CD4-positive, CD25-positive, alpha-beta regulatory T cell (primary cell): ENCODE measurements at places on chromosomes 3 and 15. TPM values are rescaled to one million over a fixed set of nuclear protein-coding genes. Genes with fewer than 3 reads are reported as not detected.

GRCh38 chr15:62782071-62782841 lies 260.3 kb upstream of the TPM1 start:
- no peaks in the 10 kb centered on the region for H3K27me3 ChIP-seq
- no peaks in the 10 kb centered on the region for H3K4me1 ChIP-seq
- H3K36me3 ChIP-seq = no peaks in the 10 kb centered on the region
- H3K4me3 ChIP-seq = no peak overlapping the region

Gene CMTM8
- 13.1 TPM for polyA plus RNA-seq

DNA sequence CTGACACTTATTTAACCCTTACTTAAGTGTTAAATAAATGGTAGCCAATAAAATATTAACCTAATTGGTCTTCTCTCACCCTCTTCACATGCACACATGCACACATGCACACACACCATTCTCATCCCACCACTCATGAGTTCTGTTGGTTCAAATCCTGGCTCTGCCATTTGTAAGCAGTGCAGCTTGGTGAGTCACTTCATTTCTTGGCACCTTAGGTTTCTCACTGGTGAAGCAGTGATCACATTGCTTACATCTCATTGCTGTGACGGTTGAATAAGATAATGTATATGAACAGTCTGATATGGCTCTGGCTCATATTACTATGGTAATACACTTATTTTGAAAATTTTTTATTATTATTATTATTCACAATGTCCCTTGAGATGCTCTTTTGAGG lies 33.8 kb downstream of the RIOX2 start:
- no peak for DNase-seq
- H3K4me1 ChIP-seq = no peaks in the 10 kb centered on the region
- H3K27me3 ChIP-seq = no peaks in the 10 kb centered on the region
- H3K36me3 ChIP-seq = no peaks in the 10 kb centered on the region
- no peak overlapping the region for H3K27ac ChIP-seq
- H3K4me3 ChIP-seq = no peak overlapping the region

GRCh38 chr15:74170071-74170844 lies 3.3 kb upstream of the ISLR start:
- no peaks in the 10 kb centered on the region for H3K27me3 ChIP-seq
- no peaks in the 10 kb centered on the region for H3K36me3 ChIP-seq
- DNase-seq = no peak
- no peak overlapping the region for H3K4me3 ChIP-seq
- H3K27ac ChIP-seq = no peak overlapping the region

DNA sequence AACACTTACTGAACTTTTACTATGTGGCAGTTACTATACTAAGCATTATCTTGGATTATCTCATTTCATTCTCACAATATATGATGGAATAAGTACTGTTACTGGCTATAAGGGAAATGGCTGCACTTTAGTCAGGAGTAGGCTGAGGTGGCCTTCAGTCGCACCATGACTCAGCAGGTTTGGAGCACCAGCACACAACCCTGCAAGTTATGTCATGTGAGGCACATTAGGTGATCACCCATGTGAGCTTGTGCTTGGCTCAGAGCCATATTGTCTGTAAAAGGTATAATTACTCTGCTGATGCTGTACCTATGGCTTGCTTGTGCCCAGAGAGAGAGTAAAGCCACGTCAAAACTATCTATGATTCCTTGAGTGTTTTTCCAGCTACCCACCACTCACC lies 54.1 kb upstream of the TIPARP start:
- H3K27me3 ChIP-seq = no peaks in the 10 kb centered on the region
- H3K27ac ChIP-seq = no peak overlapping the region
- H3K36me3 ChIP-seq = no peaks in the 10 kb centered on the region
- no peaks in the 10 kb centered on the region for H3K4me1 ChIP-seq
- DNase-seq = no peak

DNA sequence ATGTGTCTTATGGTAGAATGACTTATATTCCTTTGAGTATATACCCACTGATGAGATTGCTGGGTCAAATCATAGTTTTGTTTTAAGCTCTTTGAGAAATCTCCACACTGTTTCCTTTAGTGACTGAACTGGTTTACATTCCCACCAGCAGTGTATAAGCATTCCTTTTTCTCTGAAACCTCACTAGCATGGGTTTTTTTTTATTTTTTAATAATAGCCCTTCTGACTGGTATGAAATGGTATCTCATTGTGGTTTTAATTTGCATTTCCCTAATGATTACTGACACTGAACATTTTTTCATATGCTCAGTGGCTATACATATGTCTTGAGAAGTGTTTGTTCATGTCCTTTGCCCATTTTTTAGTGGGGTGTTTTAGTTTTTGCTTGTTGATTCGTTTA lies 494.3 kb downstream of the SQOR start:
- no peak overlapping the region for H3K4me3 ChIP-seq
- H3K27ac ChIP-seq = no peak overlapping the region
- no peaks in the 10 kb centered on the region for H3K4me1 ChIP-seq
- no peaks in the 10 kb centered on the region for H3K36me3 ChIP-seq
- no peaks in the 10 kb centered on the region for H3K27me3 ChIP-seq
- DNase-seq = no peak

Gene BRK1
- 275 TPM for polyA plus RNA-seq

GRCh38 chr15:64582202-64582601 lies 121.8 kb downstream of the ZNF609 start:
- no peaks in the 10 kb centered on the region for H3K27me3 ChIP-seq
- H3K36me3 ChIP-seq = no peaks in the 10 kb centered on the region
- peaks cover 6% of the 10 kb centered on the region for H3K4me1 ChIP-seq

- H3K27me3 ChIP-seq = no peaks in the 10 kb centered on the region
- H3K4me1 ChIP-seq = peaks cover 18% of the 10 kb centered on the region
- no peaks in the 10 kb centered on the region for H3K36me3 ChIP-seq
Observed at GRCh38 chr3:120057029-120057428, 37.2 kb downstream of the GSK3B start.

DNA sequence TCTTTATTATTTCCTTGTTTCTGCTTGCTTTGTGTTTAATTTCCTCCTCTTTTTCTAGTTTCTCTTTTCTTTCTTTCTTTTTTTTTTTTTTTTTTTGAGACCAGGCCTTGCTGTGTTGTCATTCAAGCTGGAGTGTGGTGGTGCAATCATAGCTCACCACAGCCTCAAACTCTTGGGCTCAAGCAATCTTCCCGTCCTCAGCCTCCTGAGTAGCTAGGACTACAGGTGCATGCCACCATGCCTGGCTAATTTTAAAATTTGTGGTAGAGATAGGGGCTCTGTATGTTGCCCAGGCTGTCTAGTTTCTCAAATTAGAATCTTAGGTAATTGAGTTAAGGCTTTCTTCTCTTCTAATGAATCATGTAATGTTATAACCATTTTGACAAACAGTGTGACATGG lies 22.4 kb downstream of the SLMAP start:
- H3K27ac ChIP-seq = no peak overlapping the region
- DNase-seq = no peak
- no peaks in the 10 kb centered on the region for H3K36me3 ChIP-seq
- no peaks in the 10 kb centered on the region for H3K27me3 ChIP-seq

DNA sequence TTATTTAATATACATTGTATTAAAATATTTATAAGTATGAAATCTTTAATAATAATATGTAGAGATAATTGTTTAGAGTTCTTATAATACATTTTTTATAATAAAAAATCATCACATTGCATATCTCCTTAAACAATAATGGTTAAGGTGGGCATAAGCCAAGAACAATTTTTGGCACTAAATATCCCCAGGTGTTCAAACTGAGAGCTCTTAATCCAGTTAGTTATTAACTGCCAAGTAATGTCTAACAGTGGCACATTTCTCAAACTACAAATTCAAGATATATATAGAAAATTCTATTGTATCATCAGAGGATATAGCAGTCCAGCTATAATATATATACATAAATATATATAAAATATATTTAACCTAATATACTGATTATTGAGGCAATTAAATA lies 680.8 kb downstream of the SI start:
- no peaks in the 10 kb centered on the region for H3K4me1 ChIP-seq
- no peaks in the 10 kb centered on the region for H3K27me3 ChIP-seq
- H3K4me3 ChIP-seq = no peak overlapping the region
- H3K27ac ChIP-seq = no peak overlapping the region

DNA sequence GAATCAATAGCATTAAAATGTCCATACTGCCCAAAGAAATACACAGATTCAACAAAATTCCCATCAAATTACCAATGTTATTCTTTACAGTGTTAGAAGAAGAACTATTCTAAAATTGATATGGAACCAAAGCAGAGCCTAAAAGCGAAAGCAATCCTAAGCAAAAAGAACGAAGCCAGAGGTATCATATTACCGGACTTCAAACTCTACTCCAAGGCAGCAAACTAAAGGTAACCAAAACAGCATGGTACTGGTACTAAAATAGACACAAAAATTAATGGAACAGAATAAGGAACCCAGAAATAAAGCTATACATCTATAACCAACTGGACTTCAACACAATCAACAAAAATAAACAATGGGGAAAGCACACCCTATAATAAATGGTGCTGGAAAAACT lies 167.5 kb downstream of the ADAMTS9 start:
- DNase-seq = no peak
- no peaks in the 10 kb centered on the region for H3K4me1 ChIP-seq
- H3K4me3 ChIP-seq = no peak overlapping the region
- no peaks in the 10 kb centered on the region for H3K27me3 ChIP-seq

DNA sequence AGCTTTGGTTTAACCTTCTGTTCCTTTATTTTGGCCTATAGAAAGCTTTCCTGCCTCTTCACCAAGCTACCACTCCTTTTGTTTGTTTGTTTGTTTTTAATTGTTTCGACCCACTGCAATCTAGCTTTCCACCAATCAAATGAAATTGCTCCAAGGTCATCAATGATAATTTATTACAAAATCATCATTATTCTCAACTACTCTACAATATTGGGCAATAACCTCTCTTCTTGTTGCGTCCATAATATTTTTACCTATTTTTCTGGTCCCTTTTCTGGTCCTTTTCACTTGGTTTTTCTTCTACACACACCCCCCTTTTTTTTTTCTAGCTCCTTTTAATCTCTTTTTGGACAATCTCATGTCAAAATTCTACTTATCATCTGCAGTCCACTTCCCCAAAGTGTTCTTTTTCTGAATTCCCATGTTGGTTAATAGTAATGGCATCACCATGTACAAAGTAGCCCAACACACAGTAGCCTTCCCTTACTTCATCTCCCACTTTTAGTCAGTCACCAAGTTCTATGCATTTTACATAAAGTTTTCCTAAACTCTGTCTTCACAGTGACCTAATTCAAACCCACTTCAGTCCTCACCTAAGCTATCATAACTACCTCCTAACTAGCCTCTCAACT lies 11.0 kb upstream of the ANKRD28 start:
- H3K36me3 ChIP-seq = no peaks in the 10 kb centered on the region
- H3K4me3 ChIP-seq = no peak overlapping the region
- no peaks in the 10 kb centered on the region for H3K27me3 ChIP-seq
- DNase-seq = no peak
- H3K27ac ChIP-seq = no peak overlapping the region
- peaks cover 28% of the 10 kb centered on the region for H3K4me1 ChIP-seq

- no peak overlapping the region for H3K27ac ChIP-seq
- H3K27me3 ChIP-seq = peaks cover 3% of the 10 kb centered on the region
- H3K4me3 ChIP-seq = no peak overlapping the region
- no peak for DNase-seq
Observed at GRCh38 chr3:125160606-125161371, 51.8 kb downstream of the SLC12A8 start.

Gene KLHL25
- 2.7 TPM for polyA plus RNA-seq

DNA sequence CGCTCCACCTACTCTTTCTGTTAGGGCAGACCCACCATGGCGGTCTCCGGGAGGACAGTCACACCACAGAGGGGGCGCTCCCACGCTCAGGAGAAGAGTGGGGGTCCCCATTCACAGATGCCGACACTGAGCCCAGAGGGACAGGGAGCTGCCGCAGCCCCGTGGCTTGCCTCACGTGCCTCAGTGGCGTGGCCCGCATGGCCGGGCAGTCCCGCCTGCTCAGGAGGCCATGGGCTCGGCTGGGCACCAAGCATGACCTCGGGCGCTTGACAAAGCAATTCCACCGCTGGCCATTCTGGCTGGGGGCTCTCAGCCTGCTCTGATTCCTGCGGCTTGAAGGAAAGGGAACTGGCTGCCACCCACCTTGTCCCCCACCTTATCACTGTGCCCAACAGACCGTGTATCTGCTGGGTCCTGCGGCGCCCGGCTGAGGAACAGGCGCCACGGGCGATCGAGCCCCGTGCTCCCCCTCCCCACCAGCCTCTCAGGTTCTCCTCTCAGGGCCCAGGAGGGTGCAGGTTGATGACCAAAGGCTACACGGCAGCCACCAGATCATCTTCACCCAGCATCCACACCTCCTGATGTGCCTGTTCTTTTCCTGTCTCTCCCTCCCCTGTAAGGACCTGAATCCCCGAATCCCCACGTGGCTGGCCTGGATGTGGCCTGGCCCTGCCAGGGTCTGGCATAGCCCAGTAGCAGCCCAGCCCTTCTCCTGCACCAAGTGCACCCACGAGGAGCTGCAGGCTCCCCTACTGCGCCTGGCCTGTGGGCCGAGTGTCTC lies 20.7 kb downstream of the CYFIP1 start:
- H3K27me3 ChIP-seq = no peaks in the 10 kb centered on the region
- H3K4me1 ChIP-seq = no peaks in the 10 kb centered on the region
- H3K4me3 ChIP-seq = no peak overlapping the region
- no peaks in the 10 kb centered on the region for H3K36me3 ChIP-seq
- H3K27ac ChIP-seq = no peak overlapping the region

GRCh38 chr3:101850246-101851051 lies 1.1 kb downstream of the NFKBIZ start:
- H3K4me3 ChIP-seq = peak overlapping the region; percentile 100
- peaks cover 30% of the 10 kb centered on the region for H3K4me1 ChIP-seq
- H3K27ac ChIP-seq = peak overlapping the region; percentile 96
- H3K27me3 ChIP-seq = no peaks in the 10 kb centered on the region

GRCh38 chr15:73935547-73935946 lies 9.3 kb downstream of the LOXL1 start:
- no peaks in the 10 kb centered on the region for H3K36me3 ChIP-seq
- no peak for DNase-seq
- peaks cover 29% of the 10 kb centered on the region for H3K4me1 ChIP-seq
- H3K27ac ChIP-seq = no peak overlapping the region
- H3K27me3 ChIP-seq = no peaks in the 10 kb centered on the region

DNA sequence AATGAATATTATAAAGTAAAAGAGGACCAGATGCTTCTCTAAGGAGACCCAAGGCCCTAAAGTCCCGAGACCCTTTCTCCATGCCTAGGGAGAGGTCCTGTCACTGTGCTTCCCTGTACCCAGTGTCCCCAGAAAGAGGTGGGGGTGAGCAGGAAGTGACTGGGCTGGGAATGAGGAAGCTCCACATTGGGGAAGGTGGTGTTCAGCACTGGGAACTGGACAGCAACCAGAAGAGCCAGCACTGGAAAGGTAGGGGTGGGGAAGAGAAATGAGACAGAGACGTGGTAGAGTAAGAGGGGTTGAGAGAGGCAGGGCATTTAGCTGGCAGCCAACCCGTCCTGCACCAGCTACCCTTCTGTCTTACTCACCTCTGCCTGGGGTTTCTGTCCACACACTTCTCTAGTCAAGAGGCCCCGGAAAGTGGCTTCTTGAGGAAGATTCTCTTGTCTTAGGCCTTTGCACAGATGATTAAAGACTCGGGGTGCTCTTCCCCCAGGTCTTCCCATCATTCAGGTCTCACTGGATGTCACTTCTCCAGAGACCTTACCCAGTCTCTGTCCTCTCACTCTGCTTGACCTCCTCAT lies 12.2 kb downstream of the RRP9 start:
- peaks cover 16% of the 10 kb centered on the region for H3K36me3 ChIP-seq
- no peaks in the 10 kb centered on the region for H3K27me3 ChIP-seq
- no peak for DNase-seq
- no peak overlapping the region for H3K27ac ChIP-seq

- DNase-seq = no peak
- no peaks in the 10 kb centered on the region for H3K27me3 ChIP-seq
- no peaks in the 10 kb centered on the region for H3K36me3 ChIP-seq
- H3K4me3 ChIP-seq = no peak overlapping the region
- no peak overlapping the region for H3K27ac ChIP-seq
Observed at GRCh38 chr3:181050738-181051137, 61.2 kb upstream of the DNAJC19 start.

- no peaks in the 10 kb centered on the region for H3K27me3 ChIP-seq
- no peaks in the 10 kb centered on the region for H3K36me3 ChIP-seq
- no peak overlapping the region for H3K27ac ChIP-seq
- H3K4me3 ChIP-seq = no peak overlapping the region
Observed at GRCh38 chr3:9008550-9009255, 45.4 kb upstream of the RAD18 start.
